Posterior cingulate gyrus (tissue), 11 donors: ENCODE measurements at places on chromosomes 5 and 9.

DNA sequence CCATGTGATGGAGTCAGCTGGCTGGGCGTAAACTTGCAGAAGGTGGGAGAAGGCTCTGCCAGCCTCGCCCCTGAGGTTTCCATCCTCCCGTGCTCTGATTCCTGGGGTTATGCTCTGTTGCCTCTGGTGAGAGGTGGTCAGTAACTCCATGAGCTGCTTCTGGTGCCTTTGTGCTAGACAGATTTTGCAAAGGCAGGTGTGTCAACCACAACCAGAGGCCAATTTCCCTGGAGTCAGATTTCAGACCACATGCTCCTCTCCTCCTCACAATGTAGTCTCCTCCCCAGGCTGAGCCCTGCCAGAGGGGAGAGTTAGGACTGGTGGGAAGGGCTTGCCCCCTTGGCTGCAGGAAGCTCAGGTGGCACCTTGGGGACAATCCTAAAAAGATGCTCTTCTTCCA lies 38.8 kb upstream of the TENT4A start:
- DNase-seq, result no peak

DNA sequence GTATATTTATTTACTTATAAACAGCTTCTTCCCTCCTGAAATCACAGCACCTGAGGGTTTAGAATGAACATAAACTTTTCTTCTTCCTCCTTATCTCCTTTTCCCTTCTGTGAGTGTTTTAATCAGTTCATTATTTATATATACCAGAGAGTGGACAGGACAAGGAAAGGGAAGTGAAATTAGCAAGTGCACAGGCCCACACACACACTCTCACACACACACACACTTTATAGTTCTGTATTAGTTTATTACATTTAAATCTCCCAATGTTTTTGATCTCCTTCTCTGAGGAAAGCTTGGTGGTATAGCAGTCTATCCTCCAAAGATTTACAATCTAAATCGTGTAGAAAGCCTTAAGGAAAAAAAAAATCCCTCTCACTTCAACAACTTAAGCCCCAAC lies 353.5 kb downstream of the NDUFS4 start:
- no peak for DNase-seq

- DNase-seq, result no peak
Measured at GRCh38 chr9:79671558-79671957, 99.8 kb downstream of the TLE4 start.

- DNase-seq, result no peak
Measured at GRCh38 chr5:142602720-142603245, 83.1 kb downstream of the FGF1 start.

DNA sequence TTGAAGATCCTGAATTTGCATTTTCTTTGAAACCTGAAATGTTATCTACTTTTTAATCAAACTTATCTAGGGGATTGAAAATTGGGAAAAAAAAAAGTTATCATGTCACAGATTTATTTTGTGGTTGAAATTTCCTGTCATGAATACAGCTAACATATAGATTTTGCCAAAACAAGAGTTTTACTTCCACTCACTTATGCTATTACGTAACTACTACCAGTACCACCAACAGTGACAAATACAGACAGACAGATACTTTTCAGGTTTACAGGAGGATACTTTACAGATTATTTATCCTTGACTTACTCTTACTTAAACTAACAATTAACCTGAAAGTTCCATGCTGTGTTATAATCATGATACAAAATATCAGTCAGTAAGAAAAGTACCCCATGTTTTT lies 6.8 kb upstream of the MRPS30 start:
- no peak for DNase-seq

DNA sequence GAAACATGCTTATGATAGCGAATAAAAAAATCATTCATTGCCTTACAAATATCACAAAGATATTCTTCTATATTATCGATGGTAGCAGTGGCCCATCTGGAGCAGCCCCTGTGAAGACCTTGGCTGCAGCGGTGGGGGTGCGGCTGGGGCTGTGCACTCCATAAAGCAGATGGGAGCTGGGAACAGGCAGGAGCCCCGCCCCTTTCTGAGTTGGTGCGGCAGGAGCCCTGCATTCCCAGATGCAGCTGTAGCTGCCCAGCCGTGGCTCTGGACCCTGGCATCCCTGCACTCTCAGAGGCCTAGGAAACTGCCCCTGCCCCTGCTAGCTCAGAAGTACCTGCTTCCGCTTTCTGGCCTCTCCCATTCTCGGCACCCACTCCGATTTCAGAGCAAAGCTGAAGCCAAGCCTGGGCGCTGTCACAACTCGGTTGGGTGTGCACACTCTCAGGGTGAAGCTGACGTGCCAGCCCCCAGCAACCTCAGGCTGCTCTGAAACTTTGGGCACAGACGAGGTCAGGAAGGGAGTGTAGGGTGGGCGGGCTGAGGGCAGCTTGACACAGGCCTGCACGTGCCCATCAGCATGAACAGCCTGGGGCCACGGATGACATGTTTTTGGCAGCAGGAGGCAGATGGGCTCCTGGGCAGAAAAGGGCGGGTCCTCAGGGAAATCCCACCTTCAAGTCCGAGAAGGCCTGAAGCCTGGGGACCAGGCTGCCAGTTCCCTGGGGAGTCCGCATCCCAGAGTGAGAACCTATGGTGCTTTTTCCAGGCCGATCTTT lies 1440.8 kb upstream of the ACO1 start:
- DNase-seq, result no peak

- no peak for DNase-seq
Measured at GRCh38 chr9:12194731-12195130, 498.5 kb upstream of the TYRP1 start.

GRCh38 chr9:70639853-70640814 lies 225.7 kb upstream of the KLF9 start:
- DNase-seq, result no peak

GRCh38 chr5:146731909-146732659 lies 146.5 kb downstream of the PPP2R2B start:
- no peak for DNase-seq

- no peak for DNase-seq
Measured at GRCh38 chr5:163565931-163566608, 60.7 kb downstream of the MAT2B start.

DNA sequence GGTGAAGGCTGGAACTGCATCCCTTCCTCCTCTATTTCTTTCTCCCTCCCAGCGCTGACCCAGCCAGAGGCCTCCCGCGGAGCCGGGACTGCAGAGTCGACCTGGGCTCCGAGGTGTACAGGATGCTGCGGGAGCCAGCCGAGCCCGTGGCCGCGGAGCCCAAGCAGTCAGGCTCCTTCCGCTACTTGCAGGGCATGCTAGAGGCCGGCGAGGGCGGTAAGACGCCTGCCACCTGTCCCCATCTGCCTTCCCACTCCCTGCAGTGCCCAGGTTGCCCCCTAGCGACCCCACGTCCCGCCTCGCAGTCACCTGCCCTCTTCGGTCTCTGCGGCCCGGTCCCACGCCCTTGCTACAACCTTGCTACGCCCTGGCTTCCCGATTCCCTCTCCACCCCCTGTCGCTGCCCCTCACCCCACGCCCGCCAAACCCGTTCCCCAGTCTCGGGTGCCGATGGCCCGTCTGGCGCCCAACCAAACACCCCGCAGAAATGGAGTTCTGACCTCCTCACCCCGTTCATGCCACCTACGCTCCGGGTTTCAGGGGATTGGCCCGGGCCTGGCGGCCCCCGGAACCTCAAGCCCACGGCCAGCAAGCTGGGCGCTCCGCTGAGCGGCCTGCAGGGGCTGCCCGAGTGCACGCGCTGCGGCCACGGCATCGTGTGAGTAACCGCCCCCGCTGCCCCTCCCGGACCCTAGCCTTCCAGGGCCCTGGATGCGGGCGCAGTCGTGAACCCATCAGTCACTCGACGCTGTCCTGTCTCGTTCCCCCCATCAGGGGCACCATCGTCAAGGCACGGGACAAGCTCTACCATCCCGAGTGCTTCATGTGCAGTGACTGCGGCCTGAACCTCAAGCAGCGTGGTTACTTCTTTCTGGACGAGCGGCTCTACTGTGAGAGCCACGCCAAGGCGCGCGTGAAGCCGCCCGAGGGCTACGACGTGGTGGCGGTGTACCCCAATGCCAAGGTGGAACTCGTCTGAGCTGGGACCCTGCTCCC lies 14.1 kb downstream of the PDLIM4 start:
- DNase-seq, result no peak

- no peak for DNase-seq
Measured at GRCh38 chr9:84310883-84311282, 29.7 kb downstream of the SLC28A3 start.

- no peak for DNase-seq
Measured at GRCh38 chr5:6572825-6573380, 59.9 kb downstream of the NSUN2 start.

DNA sequence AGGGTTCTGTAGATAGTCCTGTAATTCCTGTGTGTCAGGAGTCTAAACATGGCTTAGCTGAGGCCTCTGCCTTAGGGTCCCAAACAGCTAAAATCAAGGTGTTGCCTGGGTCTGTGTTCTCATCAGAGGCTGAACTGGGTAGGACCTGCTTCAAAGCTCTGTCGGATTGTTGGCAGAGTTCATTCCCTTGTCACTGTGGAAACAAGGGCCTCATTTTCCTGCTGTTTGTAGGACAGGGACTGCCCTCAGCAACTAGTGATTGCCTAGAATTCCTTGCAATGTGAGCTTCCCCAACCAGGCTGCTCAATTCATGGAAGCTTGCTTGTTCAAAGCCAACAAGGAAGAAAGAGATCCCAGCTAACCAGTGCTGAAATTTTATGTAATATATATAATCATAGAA lies 283.2 kb downstream of the DNAH5 start:
- DNase-seq, result no peak

DNA sequence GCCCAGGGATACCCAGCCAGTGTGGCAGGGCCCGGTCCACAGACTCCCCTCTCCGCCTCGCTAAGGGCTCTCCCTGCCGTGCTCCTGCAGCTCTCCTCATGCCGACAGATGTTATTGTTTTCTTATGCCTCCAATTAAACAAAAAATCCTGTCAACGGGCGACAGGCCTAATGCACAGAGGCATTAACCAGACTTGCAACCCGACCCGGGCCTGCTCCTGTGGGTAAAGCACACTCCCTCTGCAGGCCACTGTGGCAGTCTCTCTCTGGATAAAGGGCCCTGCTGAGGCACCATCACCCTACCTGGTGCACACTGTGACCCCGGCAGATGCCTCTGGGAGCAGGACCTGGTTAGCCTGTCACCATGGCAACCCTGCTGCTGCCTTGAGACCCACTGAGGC lies 27.5 kb upstream of the HAND1 start:
- DNase-seq, result no peak

DNA sequence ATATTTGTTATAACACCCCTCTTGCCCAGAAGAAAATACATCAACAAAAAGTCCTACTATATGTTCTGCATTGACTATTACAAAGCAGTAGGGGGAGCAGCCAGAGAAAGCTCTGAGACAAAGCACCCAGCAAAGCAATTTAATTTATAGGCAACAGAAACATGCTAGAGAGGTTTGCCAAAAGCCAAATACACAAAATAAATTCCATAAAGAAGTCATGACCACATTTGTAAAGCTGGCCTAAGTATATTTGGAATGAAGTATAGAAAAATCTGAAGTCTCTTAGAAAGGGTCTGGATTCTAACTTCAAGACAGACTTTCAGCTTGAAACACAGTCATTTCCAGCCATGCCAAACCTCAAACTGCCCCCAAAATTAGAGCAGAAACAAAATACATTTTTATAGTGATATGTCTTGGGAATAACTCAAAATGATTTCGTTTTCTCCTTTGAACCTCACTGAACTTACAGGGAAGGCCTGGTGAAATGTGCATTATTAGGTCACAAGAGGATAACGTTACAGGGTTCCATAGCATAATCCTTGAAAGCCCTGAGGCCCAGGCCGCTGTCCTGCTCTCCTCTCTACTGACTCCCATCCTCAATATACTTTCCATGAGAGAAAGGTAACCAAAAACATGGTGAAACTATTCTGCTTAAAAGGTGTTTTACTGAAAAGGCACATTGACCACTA lies 451.8 kb downstream of the RAB3C start:
- no peak for DNase-seq

- no peak for DNase-seq
Measured at GRCh38 chr9:98045234-98046179, 11.0 kb upstream of the NANS start.

DNA sequence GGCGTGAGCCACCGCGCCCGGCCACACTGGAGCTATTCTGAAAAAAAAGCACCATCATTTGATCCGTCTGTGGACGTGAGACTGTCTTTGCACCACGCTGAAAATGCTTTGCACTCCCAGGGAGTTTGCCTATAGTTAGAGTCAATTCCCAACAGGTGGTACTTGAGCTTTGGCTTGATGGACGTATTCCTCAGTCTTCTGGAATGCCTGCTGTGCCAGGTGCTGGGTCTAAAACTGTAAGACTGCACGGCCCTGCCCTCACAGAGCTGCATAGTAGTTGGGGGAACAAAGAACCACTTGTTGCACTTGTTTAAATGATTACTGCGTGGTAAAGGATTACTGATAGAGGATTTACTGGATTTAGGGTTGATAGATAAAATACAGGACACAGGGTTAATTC lies 3.4 kb upstream of the CCNO start:
- DNase-seq, result no peak

GRCh38 chr9:28916348-28916747 lies 1343.1 kb upstream of the C9orf72 start:
- no peak for DNase-seq

DNA sequence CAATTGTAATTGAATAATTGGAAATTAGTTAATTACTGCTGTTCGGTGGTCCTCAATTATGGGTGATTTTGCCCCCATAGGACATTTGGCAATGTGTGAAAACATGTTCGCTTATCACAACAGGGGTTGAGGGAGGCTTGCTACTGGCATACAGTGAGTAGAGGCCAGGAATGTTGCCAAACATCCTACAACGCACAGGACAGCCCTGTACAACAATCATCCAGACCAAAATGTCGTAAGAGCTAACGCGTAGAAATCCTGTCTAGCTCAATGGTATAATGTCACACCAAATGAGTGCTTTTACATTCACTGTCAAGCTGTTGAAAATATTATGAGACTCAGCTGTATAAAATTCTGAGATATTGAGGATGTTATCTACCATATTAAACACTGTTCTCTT lies 464.4 kb upstream of the TUSC1 start:
- no peak for DNase-seq

DNA sequence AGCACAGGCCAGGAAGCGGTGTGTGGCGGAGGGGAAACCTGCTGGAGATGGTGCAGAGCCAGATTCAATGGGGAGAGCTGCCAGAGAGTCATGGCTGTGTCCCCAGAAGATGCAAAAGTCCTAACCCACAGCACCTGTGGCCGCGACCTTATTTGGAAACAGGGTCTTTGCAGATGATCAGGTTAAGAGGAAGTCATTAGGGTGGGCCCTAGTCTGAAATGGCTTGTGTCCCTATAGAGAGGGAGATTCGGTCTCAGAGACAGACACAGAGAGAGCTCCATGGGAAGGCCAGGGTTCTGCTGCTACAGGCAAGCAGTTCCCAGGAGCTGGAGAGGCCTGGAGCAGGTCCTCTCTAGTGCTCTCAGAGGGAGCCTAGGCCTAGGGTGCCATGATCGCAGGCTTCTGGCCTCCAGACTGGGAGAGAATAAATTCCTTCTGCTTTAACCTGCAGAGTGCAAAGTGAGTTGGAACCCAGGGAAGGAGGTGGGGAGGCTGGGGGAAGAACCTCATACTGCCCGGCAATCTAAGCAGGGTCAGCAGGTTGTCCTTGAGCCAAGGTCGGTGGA lies 1.9 kb upstream of the LPCAT1 start:
- no peak for DNase-seq
